ENCODE measurements at places on chromosomes 12 and 14.

DNA sequence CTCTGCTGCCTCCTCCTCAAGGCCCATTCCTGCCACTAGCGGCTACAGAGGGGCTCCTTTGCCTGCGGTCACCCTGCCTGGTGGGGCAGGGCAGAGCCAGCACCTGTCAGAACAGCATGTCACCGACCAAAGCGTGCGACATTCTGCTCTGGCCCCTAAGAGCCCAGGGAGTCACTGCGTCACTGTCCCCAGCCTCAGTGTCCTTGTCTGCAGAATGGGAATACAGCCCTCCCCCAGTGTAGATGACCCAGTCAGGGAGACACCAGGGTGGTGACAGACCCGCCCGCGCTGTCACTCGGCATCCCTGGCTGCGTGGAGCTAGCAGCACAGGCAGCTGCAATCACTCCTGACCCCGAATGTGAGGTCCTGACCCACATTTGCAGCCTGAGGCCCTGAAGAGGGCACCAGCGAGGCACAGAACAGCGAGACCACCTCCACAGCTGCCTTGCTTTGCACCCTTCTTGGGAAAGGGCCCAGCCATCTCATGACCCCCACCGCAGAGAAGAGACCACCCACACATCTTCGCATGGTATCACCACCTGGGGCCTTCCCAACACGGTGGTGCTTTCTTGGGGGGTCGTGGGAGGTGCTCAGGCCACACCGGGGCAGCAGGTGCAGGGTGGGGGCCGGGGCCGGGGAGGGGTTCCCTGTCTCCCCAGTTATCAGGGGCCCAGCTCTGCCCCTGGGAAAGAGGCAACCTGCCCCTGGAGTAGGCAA lies 2.5 kb downstream of the AHNAK2 start:
- DNase-seq: no peak

DNA sequence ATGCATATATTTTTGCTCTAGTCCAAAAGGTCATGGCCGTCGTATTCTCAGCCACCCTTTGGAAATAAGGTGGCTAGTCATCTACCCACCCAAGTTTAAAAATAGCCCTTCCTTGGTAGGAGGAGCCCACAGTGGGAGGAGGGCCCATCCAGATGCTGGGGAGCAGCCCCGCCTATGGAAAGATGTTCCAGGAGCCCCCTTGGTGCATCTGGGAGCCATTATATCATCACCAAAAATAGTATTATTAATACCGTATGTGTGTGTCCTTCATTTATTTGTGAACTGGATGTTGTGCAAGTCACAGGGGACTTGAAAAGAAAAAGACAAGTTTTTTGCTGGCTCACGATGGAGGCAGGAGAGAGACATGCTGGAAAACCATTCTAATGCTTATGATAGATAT lies 34.0 kb downstream of the EMP1 start:
- DNase-seq: no peak

GRCh38 chr12:4271717-4272423 lies 1.7 kb upstream of the CCND2 start:
- DNase-seq: peak; percentile 87

- no peak for DNase-seq
Measured at GRCh38 chr12:57441846-57442427, 7.4 kb downstream of the INHBC start.

DNA sequence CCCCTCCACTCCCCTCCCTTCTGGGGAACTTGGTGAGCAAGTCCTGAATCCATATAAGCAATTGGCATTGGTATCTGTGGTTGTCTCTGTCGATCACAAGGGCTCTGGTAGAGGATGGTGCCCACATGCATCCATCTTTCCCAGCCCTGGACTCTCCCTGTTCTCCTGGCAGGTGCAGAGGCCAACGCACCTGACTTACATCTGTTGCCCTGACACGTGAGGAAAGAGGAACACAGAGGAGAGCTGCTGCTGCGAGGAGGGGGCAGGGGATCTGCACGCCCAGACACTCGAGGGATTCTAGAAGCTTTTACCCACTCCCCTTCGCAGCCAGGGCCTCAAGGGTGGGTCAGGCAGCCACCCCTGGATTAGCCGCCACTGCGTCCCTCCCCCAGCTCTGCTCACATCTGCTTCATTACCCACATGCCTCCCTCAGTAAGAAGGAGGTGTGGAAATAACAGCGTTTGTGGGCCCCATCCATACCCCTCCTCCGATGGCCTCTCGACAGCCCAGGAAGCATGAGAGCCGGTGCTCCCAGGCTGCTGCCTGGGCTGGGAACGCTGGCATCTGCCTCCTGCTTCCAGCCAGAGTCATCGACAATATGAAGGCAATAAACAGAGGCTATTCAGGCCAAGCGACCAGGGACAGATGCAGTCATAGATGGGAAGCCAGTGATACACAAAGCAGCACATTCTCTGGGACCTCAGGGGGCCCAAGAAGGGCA lies 56.5 kb downstream of the KDM2B start:
- DNase-seq: no peak

DNA sequence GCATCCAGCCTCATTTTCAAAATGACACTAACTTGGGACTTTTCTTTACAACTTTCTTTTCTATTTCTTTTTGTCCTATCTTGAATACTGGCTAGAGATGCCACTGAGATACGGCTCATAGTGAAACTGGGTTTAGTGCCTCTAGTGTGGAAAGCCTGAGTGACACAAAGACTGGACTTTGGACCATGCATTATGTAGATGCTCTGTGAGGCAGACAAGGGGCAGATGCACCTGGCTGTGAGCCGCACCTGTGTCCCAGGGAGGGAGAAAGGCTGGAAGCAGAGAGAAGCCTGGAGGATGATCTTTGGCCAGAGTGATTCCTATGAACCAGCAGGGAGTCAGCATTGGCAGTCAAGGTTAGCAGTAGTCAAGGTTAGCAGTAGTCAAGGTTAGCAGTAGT lies 852.3 kb upstream of the TMEM132C start:
- DNase-seq: no peak

GRCh38 chr14:26067786-26068459 lies 529.9 kb downstream of the NOVA1 start:
- DNase-seq: no peak

DNA sequence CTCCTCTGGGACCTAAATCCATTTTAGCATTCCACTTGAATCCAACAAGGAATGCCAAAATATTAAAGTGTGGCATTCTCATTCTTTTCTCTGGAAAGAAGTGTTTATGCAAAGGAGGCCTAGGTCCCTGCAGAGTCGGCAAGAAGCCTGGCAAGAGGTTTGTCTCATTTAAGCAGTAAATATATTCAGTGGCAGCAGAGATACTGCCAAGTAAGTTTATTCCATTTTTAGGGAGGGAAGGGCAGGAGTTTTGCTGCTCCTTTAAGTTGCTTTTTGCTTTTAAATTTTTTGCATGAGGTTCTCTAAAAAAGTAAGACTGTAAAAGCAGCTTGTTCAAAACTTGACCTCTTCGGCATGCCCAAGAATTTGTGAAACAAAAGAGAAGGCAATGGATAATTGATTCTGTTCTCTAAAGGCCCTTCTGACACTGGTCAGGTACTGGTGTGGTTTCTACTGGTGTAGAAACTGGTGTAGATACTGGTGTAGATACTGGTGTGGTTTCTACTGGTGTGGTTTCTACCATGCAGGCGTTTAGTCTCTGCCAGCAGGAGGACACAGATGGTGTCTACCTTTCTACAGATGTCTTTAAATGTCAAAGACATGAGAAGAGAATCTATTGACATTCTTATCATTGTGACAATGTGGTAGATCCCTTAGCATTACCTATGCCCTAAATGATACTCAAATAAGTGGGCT lies 107.3 kb downstream of the SAMD4A start:
- no peak for DNase-seq

DNA sequence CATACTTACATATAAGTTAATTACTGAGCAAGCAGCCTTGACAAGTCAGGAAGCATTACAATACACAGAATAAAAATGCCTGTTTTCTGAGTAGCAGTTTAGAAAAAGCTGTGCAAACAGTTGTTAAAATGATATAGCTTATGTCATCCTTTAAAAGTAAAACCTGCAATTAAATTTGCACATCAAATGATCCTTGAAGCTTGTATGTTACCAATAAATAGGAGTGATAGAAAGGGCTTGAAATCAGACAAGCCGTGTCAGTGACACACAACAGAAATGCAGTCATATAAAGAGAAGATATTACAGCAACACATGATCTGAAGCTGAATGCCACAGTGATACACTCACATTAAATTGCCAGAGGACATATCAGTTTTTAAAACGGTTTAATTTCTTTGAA lies 70.0 kb downstream of the EPS8 start:
- no peak for DNase-seq

DNA sequence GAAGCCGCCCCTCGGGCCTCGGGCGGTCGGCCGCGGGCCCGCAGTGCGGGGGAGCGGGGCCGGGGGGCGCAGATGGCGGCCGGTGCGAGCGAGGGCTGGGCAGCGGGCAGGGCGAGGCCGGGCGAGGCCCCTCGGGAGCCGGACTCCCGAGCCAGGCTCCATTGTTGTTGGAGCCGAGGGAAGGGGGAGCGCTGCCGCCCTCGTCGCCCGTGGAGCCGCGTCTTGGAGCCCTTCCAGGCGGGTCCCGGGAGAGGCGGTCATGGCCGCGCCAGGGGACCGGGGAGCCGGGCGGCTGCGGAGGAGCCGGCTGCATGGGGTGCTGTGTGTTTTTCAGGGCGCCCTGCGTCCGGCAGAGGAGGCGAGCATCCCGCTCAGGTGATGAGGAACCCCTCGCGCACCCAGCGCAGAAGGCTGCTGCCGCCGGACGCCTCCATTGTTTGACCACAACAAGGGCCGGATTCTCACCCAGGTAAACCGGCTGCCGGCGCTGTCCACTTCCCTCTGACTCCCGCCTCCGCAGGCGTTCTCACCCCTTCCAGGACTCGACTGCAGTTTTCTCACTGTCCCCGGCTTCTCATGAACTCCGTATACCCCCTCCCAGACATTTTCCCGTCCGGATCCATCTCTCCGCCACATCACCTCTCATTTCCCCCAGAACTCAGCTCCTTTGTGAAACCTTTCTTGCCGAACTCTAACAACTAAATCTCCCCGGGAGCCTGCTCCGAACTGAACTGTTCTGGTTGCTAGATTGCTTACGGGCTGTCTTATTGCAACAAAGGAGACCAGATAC lies 732 bp downstream of the ZNF664 start:
- DNase-seq: peak; percentile 15

- DNase-seq: no peak
Measured at GRCh38 chr14:34036319-34036766, 85.5 kb upstream of the EGLN3 start.

DNA sequence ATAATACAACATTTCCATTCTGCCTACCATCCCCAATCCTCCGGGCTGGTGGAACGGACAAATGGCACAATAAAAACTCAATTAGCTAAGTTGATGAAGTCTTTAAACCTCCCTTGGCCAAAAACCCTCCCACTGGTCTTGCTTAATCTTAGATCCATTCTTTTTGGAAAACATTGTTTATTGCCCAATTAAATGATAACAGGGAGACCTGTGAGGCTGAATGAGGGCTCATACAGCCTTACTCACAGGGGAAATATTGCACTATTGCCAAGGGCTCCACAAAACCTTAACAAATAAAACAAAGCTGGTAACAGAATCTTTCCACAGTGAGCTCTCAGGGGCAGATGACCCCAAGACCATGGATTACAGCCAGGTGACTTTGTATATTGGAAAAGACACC lies 7.8 kb upstream of the PSMC1 start:
- DNase-seq: no peak

GRCh38 chr12:119011231-119011630 lies 29.9 kb downstream of the SRRM4 start:
- no peak for DNase-seq

DNA sequence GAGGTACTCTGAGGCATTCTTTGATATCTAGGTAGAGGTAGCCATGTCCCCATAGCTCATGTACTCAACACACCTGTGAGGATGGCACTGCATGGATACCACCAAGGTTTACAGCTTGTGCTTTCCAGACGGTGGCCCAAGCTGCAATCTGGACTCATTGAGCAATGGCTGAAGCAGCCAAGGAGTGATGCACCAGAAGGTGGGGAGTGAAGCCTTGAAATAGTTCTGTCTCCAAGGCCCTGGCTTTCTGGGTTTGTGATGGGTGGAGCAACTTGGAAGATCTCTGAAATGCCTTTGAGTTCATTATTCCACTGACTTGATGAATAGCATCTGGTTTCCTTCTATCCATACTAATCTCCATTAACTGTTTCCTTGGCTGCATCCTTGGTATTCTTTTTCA lies 290.0 kb upstream of the NOVA1 start:
- DNase-seq: no peak

GRCh38 chr12:120496413-120497340 lies 764 bp downstream of the DYNLL1 start:
- DNase-seq: peak; percentile 7

DNA sequence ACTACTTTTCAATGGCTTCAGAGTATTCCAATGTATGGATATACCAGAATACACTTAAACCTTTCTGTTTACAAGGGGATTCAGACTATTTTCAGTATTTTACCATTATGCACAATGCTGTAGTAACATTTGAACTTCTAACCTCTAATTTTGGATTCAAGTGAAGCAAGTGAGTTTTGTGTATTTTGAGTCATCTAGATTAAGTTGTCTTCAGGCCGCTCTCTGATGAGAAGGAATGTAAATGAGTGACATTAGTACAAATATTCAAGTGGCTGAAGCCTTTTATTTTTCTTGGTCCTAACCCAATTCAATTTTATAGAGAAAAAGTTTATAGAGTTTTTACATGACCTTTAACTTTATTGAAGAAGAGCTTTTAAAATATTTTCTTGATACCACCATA lies 125.6 kb downstream of the PDE3A start:
- DNase-seq: no peak

GRCh38 chr14:24664366-24664765 lies 30.4 kb upstream of the GZMB start:
- DNase-seq: no peak

DNA sequence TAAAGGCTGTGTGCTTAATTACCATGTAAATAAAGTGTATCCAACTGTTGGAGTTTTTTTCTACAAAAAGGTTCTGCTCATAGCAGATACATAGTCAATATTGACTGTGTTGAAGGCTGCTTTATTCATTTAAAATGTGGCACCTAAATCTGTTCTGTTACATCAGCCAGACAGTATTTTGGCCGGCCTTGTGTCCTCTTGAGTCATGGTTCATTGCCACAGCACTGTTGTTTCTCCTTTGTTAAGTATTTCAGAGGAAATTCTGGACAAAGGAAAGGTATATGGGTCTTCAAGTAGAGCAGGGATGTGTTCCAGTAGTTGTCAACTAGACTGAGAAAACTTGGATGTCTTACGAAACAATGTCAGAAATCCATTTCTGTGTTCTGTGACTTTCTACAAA lies 95.5 kb downstream of the SLC38A6 start:
- DNase-seq: no peak

GRCh38 chr12:4256043-4256826 lies 17.3 kb upstream of the CCND2 start:
- DNase-seq: no peak

GRCh38 chr12:115895247-115895646 lies 382.2 kb downstream of the MED13L start:
- DNase-seq: no peak

- DNase-seq: no peak
Measured at GRCh38 chr12:94717656-94718055, 67.3 kb upstream of the TMCC3 start.

- DNase-seq: no peak
Measured at GRCh38 chr12:57816855-57817151, 1.7 kb downstream of the AVIL start.

- no peak for DNase-seq
Measured at GRCh38 chr12:111412830-111413441, 7.2 kb downstream of the SH2B3 start.
